Activated T-cell treated with anti-CD3 and anti-CD28 coated beads, Interleukin-2, amount 50 U/mL, for 48 hours (primary cell): ENCODE measurements at places on chromosomes 7 and 10.
A peak's percentile ranks its signal among the peaks of the same experiment; 100 is the strongest.

- no peak for DNase-seq
Observed at GRCh38 chr10:60423920-60424319, 34.2 kb upstream of the ANK3 start.

DNA sequence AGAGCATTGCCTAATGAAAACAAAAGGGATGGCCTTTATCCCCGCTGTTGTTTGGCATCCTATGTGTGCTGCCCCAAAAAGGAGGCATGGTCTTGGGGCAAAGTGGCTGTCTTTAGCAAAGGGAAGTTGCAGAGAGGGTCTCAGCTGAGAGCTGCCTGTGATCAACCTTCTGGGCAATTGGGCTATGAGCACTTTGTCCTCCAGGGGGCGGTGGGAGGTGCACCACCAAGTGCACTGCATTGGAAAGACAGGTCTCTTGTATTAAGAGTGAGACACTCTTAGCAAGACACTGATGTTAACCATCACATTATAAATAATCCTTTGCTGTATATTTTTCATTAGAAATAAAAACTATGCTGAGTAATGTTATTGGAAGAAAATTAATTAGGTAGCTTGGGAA is 314.8 kb downstream of the POM121L12 start:
- peak; percentile 24 for DNase-seq

DNA sequence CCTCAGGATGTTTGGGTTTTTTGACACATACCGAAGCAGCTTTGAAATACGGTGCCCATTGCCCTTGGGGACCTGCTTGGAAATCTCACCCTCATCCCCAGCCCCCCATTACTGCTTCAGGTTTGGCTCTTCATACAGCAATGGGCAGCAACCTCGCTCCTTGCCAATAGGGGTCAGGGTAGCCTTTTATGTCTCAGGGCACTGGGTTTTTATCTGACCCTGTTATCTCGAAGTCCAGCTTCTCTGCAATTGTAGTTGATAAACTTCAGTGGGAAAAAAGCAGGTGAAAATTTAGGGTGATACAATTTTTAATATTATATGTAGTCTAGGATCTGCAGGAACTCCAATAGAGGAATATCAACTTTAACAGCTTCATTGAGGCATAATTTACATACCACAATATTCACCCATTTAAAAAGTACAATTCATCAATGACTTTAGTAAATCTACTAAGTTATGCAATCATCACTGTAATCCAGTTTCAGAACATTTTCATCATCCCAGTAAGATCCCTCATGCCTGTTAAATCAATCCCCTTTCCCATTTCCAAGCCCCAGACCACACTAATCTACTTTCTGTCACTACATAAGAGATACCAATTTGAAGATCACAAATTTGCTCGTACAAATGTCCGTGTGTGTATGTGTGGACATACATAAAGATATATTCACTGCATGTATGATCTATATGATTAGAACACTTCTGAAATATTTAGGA is 386.2 kb downstream of the KCNMA1 start:
- no peak for DNase-seq

DNA sequence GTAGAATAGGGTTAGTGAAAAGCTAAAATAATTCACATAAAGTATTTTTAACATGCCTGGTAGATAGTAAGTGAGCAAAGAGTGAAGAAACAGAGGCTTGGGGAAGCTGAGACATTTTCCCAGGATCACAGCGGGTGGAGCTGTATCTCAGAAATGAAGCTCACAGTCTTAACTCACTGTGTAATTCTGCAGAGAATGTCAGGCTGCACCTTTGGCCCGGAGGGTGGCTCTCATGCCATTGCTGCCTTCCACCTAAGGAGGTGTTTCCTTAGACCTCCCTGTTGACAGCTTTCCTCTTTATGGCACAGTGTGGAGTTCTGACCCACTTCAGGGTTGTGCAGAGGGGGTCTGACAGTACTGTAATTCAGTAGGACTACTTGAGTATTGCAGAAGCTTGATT is 2.9 kb upstream of the GTPBP4 start:
- DNase-seq = no peak

GRCh38 chr10:100014071-100014762 is 4.5 kb upstream of the DNMBP start:
- DNase-seq = no peak

- no peak for DNase-seq
Observed at GRCh38 chr7:76372984-76373833, 14.4 kb upstream of the YWHAG start.

GRCh38 chr7:17405786-17406185 is 107.3 kb downstream of the AHR start:
- DNase-seq = no peak

DNA sequence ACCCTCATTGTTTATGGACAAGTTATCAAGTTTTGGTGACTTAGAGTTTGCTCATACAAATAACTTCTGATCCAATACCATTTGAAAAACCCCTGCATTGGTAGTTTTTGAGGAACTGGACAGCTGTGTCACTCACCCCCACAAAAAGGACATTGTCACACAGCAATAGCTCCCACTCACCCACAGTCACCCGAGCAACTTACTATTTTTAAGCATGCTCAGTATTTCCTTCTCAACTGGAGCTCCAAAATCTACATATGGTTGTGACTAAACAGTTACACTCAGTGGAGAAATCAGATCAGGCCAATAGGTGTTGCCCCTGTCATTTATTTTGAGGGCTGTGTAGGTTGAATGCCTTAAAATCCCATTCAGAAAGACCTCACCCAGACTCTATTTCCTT is 165.2 kb upstream of the AUTS2 start:
- no peak for DNase-seq

DNA sequence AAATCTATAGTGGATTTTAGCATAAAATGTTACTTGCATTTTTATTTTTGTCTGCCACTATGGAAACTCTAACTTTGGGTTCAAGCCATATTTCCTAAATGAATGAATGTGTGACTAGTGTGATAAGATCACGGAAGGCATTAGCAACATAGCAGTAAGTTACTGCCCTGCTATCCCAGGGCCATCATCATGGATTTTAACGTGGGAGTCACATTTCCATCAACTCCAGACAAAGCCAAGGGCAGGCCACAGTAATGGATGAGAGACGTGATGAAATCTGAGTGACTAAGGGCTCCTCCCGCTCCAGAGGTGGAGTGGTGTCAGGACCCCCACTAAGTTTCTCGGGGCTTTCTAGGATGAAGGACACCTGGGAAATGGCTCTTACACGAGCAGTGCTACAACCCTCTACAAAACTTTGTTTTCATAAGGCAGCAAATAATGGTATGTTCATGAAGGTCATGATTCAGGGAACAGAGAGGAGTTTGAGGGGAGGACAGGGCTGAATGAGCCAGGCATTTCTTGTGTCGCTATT is 34.3 kb downstream of the C10orf120 start:
- no peak for DNase-seq

DNA sequence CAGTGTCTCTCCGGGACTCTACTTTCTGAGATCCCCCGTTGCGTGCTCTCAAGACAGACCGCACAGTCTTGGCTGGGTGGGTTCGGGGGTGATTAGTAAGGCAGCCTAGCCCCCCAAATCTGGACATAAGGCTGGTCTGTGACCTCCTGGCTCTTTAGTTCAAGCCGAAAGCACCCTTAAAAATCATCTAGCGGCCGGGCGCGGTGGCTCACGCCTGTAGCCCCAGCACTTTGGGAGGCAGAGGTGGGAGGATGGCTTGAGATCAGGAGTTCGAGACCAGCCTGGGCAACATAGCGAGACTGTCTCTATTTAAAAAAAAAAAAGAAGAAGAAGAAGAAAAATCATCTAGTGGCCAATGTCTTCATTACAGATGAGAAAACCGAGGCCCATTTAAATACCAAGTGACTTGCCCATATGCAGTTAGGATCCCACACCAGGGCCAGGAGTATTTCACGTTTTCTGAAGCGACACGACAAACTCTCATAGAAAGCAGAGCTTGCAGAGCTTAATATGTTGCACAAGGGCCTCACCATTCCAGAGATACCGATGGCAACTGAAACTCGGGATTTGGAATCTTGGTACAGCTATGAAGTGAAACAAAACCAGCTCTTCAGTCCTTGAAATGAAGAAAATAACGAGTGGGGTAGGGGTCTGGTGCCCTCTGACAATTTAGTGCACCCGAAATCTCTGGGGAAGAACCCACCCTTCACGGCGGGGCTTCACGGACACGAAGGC is 703 bp upstream of the HILPDA start:
- DNase-seq = no peak

DNA sequence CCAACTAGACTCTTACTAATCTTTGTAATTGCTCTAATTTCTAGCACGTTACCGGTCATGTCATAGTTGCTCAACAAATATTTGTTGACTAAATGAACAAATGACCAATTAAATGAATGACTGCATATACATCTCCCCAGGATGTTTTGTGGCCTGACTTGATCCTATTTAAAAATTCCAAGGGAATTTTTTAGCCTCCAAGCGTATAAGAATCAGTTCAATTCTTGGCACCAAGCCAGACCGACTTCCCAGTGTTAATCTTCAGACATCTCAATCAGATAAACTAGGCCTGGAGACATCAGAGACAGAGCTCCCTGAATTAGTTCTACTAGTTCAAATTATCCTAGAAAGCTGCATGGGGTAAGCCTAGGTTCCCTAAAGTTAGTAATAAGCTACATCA is 96.0 kb downstream of the GSAP start:
- DNase-seq = no peak

DNA sequence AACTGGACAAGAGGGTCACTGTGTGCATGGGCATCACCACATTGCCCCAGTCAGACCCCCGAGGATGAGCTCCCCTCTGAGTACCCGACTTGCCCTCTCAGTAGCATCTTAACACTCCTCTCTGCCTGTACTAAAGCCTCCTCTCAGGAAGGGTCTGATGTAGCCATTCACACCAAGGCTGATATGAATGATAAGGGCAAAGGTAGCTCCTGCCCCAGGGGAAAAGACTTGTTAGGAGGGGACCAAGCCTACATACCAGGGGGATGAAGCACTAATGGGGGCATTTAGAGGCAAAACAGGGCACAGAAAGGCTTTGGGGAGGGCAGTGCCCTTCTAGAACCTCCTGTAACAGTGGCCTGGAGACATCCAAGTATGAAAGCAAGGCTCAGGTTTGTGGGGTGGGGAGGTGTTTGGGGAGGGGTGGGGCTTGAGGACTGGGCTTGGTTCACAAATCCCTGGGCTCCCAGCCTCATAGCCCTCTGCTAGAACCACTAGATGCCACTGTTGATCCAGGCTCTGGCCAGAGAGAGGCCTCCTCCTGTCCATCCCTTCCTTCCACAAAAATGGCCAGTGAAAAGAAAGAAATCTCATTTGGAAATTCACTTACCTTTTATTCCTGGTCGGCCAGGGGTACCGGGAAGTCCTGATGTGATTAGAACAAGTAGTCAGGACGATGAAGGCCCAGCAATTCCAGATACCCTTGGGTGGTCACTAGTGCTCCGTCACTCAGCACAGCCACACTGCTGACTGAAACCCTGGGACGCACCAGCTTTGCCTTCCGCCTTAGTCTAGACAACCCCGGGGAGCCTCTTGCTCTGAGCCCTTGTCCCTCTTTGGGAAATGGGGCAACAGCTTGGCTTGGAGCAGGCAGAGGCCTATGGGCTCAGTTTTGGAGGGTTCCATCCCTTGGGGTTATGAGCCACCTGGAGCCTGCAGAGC is 40.3 kb downstream of the COL17A1 start:
- DNase-seq = no peak

- no peak for DNase-seq
Observed at GRCh38 chr10:85936161-85936560, 430.4 kb downstream of the GRID1 start.

DNA sequence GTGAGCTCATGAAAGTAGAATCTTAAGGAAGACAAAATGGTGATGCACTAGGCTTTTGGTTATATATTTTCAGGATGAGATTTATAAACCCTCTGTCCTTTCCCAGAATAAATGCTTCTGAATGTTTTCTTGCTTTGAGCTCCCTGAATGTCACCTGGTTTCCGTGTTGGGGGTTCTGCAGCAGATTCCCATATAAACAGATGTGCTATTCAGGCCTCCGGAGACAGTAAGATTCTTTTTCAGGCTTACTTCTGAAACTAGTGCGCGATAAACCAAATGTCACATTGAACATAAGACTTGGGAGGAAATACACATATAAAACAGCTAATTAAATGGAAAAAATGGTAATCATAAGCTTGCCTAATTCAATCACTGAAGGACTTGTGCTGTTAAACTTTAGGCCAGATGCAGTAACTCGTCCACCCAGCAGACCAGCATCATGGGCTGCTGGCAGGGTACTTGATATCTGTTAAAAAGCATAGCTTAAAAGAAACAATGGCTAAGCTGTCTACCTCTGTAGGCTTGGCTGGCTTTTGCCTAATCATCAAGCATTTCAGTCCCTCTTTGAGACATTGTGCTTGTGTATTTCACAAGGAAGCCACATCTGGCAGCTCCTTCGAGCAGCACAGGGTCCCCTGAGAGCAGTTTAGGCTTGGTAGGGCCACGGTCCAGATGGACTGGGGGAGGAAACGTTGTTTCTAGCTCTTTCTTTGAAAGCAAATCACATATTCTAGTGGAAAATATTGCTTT is 281.2 kb upstream of the KIAA1217 start:
- DNase-seq = no peak

GRCh38 chr7:77800158-77800557 is 1.6 kb downstream of the PHTF2 start:
- DNase-seq = no peak

- no peak for DNase-seq
Observed at GRCh38 chr7:130108809-130109208, 38.5 kb downstream of the KLHDC10 start.

DNA sequence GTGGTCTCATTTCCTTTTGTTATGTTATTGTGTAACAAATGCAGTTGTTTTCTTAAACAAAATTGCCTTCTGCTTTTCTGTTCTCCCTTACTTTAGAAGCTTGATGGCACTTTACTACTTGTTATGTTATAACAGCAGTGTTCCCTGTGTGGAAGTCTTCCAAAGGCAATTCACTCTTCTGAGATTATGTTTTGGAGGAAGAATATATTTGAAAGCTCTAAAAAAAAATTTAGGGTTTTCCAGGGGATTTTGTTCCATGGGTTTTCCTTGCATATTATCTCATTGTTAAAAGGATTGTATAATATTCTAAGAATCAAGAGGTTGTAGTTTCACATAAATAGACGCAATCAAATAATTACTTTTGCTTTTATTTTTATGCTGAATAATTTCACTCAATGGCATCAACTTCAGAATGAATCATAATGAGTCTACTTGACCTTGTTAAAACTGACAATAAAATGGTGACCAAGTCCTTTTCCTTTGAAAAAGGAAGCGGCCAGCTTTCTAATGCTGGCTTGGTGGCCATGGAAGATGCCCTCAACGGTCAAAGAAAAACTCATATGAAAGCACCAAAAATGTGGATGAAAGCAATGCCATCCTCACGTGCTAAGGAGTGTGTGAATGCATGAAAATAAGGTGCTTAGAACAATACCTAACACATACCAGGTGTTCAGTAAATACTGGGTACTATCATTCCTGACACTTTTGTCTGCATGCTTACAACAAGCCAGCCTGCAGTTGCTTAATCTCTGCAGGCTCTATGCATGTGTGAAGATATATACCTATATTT is 92.4 kb upstream of the KLF6 start:
- no peak for DNase-seq
